Midbrain (tissue), 1 donor: ENCODE measurements at places on chromosomes 6 and 20.

- DNase-seq, result no peak
These were observed 567 bp upstream of the CTCFL start for GRCh38 chr20:57525328-57526086.

DNA sequence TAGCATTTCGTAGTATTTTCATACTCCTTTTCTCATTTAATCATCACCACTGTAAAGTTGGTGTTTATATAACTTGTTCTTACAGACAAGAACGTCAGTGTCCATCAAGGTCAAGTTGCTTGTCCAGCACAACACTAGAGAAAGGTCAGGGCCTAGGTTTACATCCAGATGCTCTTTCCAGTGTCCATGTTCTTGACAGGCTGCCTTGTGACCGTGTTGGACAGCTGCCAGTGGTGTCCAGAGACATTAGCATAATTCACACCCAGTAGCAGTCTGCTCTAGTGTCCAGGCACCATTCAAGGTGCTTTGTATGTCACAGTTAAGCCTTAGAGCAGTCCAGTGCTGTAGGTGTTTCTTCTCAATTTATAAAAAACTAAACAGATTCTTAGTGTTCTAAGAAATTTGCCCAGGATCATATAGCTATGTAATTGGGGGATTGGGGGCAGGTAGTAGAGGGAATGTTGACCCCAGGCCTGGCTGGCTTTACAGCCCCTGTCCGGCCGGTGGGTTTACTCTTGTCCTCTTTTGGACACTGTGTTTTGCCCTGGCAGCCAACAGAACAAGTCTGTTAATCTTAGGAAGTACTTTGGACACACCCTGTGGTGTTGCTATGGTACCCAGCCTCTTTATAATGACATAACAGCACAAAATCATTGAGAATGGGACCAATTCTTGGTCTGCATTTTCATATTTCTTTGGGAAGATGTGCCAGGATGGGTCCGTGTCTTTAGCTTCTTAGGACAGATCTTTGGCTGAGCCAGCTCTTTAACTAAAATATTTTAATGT is 8.0 kb downstream of the STK35 start:
- DNase-seq, result peak; percentile 17

DNA sequence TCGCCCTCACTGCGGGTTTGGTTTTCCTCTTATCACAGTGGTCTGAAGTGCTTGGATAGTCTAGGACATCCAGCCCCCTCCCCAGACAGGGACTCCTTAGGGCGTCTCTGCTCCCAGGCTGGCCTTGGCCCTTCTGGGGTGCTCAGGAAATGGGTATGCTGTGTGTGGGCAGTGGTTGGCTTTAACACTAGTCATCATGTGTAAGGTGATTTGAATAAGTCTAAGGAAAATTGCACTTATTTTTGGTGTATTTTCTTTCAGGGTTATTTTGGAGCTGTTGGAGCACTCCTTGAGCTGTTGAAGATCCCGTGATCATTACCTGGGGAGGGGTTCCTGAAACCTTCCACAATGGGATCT is 33.8 kb downstream of the PANK2 start:
- DNase-seq, result no peak

- no peak for DNase-seq
These were observed 147.5 kb upstream of the TSHZ2 start for GRCh38 chr20:52824494-52825216.

DNA sequence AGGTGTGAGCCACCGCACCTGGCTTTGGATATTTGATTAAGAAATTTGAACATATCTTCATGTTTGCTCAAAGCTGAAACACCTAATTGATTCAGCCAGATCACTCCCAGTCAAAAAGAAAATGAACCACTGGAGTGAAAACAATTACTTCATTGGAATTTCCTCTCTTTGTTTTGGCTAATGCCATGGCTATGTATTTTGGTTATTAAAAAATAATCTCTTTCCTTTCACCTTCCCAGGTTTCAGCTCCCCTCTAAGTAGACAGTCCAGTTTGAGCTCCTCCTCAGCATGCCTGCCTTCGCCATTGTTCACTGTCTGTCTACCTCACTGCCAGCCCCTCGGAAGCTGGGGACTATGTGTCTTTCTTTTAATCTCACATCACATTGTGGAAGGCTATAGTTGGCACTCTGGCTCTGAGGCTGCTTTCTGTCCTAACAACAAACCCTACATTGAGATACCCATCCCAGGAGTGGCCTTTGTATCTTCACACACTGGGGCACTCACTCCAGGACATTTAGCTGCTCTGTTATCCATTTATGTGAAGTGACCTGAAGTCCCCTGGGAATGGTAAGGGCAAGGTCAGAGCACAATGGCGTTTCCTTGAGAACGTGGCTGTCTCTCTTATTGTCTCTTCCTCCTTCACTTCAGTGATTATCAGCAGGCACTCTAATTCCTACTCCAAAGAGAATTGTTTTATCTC is 764.0 kb upstream of the CITED2 start:
- DNase-seq, result no peak

GRCh38 chr6:28336284-28337120 is 554 bp upstream of the ZSCAN31 start:
- peak; percentile 43 for DNase-seq

- DNase-seq, result no peak
These were observed 260.7 kb upstream of the ECI2 start for GRCh38 chr6:4396044-4396443.

DNA sequence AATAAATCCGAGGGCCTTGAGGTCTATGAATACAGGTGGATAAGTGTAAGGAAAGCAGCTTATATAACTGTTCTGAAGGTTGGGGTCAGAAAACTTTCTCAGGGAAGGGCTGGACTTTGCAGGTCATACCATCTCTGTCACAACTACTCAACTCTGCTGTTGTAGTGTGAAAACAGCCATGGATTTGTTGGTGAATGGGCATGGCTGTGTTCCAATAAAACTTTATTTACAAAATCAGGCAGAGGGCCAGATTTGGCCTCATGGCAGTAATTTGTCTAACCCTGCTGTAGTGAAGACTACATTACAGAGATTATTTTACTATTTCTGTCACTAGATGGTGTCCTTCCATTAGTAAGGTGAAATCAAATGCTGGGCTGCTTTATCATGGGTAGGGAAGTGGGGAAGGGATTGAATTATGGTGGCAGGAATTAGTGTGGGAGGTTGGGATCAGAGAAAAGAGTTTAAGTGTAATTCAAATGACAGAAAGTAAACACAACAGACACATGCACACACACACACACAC is 409.6 kb upstream of the CHD6 start:
- DNase-seq, result no peak

- DNase-seq, result no peak
These were observed 687.7 kb upstream of the POU3F2 start for GRCh38 chr6:98146656-98147055.

GRCh38 chr20:62485062-62485700 is 9.4 kb upstream of the GATA5 start:
- no peak for DNase-seq

- no peak for DNase-seq
These were observed 18.4 kb downstream of the PHACTR2 start for GRCh38 chr6:143695969-143696663.

DNA sequence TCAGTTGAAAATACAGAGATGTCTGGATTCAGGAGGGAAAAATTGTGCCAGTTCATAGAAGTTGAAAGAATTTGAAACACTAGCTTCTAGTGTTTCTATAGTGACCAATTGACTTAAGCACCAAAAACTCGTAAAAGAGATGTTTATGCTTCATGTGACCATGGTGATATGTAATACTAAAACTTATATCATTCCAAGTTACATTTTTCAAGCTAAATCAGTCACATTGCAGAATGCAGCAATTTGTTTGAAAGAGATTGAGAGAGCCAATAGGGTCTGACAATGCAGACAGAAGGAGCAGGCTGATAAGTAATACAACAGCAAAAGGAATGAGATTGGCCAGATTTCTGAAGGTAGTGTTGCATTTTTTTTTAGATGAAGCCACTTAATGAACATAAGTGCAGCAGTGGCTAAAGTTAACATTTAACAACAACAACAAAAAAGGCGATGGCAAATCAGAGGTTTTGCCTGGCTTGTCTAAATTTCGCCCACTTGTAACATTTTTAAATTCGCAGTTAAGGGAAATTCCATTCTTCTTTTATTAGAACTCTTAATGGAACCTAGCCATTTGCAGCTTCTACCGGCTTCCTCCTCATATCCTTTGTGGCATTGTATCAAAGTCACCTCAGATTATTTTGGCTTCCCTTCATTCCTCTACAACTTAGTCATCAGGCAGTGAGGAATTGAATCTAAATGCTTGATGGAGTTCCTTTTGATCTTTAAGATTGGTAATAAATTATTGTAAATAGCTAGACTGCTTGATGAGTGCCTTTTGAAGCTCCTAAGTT is 484.0 kb upstream of the SOX4 start:
- no peak for DNase-seq

- DNase-seq, result no peak
These were observed 46.3 kb downstream of the TBPL1 start for GRCh38 chr6:133999305-133999704.

GRCh38 chr6:89690944-89691324 is 52.4 kb upstream of the LYRM2 start:
- DNase-seq, result no peak

- DNase-seq, result peak; percentile 58
These were observed 123.0 kb downstream of the SLC16A10 start for GRCh38 chr6:111210194-111210728.

GRCh38 chr6:161369339-161369738 is 95.5 kb upstream of the AGPAT4 start:
- no peak for DNase-seq
